ENCODE measurements at places on chromosomes 5 and 9.

DNA sequence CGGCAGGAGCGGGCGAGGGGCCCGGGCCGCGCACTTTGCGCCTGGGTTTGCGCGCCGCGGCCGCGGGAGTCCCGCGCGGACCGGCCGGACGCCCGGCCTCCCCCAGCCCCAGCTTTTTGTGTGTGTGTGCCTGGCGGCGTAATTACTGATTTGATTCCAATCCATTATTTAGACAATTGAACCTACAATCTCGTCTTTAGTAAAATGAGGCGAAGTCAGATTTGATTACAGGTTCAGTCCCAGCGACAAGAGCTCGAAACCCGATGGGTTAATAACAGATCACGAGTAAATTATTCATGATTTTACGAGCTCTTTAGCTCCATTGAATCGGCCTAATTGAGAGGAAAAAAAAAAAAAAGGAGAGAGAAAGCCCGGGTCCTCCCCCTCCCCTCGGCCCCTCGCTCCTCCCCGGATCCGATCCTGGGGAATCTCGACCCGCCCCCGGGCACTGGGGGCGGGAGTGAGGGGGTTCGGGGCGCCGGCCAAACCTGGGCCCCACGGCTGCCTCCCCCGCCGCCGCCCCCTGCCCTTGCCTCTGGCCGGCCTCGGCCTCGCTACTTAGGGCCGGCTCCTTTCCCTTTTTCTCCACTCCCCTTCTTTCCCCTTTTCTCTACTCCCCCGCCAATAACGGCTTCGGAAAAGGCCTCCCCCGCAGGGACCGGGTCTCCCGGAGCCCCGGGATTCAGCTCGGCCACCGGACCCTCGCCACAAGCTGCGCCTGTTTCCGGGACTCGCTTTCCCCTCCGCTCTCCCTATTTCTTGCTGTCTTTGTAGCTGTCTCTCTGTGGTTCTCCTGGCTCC, 6.6 kb downstream of the LHX2 start:
- peak; percentile 29 for DNase-seq

GRCh38 chr9:75088646-75089372, 495 bp downstream of the OSTF1 start:
- DNase-seq = peak; percentile 47

DNA sequence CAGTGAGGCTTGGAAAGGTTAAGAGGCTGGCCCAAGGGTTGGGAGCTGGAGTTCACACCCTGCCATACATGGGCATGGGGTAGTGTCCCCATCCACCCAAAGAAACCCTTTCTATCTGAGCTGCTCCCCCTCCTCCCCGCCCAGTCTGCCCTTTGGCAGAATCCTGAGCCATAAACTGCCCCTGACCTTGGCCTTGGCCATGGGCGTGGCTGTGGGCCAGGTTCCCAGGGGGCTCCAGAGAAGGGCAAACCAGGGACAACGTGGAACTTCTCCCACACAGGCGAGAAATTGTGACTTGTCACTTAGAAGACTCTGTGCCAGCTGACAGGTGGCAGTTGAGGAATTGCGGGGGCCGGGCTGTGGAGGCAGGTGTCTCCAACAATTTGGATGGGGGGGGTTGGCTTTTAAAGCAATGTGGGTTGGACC, 4.8 kb downstream of the FAM78A start:
- DNase-seq = no peak

- no peak for DNase-seq
Measured at GRCh38 chr9:5263351-5264218, 32.4 kb downstream of the INSL4 start.

DNA sequence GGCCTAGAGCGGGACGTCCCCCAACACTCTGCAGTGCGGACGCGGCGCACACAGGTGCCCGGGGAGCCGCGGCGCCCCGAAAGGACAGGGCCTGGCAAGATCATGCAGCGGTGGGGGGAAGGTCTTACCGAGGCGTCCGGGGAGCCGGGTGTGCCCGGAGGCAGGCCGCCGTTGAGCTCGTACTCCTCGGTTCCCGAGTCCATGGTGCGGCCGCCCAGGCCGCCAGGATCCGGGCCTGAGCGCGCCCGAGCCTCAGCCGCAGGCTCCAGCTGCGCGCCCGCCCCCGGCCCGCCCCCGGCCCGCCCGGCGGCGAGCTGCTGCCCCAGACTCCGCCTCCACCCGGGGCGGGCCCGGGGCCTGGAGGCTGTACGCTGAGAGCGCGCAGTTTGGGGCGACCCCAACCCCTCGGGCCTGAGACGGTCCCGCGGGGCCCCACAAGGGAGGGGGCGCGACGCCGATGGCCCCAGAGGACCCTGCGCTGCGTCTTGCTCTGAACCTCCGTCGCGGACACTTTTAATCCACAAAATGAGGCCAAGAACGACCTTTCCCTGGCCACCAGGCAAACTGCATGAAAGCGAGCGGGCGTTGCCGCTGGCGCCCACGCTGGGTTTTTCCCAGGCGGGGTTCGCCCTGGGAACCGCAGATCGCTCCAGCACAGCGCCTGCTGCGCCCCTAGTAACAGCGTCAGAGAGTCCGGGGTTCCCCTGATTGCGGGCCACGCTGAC, at the start of gene NINJ1:
Gene NINJ1 (minus strand): TSS at position 237 of the 725 bp plus-strand sequence. CDS start 34 bp downstream, at position 203.
- DNase-seq = no peak

DNA sequence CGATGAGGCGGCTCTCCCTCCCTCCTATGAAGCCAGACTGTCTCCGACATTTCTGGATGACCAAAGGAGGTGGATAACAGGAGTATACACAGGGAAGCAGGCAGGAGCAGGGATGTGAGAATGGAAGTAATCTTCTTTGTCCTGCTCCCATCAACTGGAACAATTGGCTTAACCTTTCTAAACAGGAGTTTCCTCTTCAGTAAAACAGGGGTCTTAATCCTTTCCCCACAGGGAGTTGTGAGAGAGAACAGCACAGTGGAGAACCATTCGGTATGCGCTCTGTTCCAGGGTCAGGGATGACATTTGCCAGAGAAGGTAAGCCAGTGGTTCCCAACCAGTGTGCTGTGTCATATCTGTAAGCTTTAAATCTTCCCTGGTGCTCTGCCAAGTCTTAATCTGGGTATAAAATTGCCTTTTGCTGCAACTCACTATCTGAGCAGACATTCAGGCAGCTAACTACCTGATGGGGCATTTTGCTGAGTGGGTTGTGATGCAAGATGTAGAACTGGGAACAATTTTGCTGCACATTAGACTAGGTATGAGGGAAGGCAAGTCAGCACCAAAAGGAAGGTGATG, 294.8 kb upstream of the KIF2A start:
- DNase-seq = no peak

- DNase-seq = no peak
Measured at GRCh38 chr5:154193283-154193682, 2.8 kb downstream of the GALNT10 start.

DNA sequence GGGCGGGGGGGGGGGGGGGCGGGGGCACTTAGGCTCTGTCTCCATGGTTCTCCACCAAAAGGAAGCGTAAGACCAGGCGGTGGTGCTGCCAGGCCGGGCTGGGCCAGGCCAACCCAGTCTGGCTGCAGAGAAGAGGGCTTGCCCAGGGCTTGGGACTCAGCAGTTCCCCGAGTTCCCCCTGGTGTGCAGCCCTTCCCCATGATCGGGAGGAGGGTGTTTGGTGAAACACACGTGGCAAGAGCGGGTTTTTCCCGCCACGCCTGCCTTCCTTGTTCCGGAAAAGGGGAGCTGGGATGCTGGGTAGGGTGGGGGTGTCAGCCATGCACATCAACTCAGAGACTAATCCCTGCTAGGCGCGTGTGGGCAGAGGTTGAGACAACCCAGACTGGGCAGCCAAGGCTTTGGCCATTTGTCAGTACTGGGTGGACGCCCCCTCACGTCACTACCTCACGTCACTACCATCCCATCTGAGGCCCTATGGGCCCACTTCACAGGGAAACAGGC, 32.9 kb downstream of the PRRX2 start:
- DNase-seq = no peak

GRCh38 chr5:50888751-50889150, 222.3 kb downstream of the PARP8 start:
- no peak for DNase-seq

- no peak for DNase-seq
Measured at GRCh38 chr5:54247226-54247625, 63.1 kb downstream of the ARL15 start.

GRCh38 chr5:147290261-147290660, 55.4 kb downstream of the STK32A start:
- no peak for DNase-seq
